ENCODE measurements at places on chromosomes 11 and 22.
A peak's percentile ranks its signal among the peaks of the same experiment; 100 is the strongest.

GRCh38 chr22:44821741-44822475 is 69.5 kb downstream of the ARHGAP8 start:
- DNase-seq: no peak

DNA sequence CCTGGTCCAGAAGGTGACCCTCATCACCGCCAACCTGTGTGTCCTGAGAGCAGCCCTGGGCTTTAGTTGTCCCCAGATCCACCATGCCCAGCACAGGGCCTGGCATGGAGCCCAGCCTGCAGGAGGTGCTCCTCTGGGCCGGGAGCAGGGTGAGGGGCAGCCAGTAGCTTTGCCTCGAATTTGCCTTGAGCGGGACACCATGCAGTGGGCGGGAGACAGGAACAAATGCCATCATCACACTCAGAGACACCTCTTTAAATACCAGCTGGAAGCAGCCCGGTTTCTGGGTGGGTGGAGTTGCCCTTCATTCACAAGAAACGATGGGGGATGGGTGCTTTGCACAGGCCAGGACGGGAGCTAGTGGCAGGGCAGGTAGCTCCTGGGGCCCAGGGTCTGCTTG is 19.3 kb downstream of the FLRT1 start:
- DNase-seq: no peak

DNA sequence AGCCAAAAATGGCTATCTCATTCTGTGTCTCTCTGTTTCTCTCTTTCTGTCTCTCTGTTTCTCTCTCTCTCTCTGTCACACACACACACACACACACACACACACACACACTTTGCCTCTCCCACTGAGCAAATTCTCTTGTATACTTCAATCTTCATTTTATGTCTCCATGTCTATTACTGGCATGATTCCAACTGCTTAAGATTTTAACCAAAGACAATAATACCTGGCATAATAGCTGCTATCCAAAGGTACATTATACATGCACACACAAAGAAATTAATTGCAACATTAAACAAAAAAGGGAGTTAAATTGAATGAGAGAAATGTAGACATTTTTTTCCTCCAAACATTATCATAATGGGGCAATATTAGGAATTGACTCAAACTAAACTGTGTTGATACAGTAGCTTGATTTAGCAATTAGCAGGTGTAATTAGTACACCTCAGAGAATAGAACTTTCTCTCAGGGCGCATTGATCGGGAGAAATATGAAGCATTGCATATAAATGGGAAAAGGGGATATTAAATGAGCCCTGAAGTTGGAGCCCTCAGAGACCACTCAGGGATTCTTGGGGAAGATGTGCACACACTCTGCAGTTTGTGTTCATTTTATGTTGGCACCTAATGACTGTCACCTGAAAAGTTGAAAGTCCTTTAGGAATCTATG is 17.4 kb upstream of the SLC1A2 start:
- DNase-seq: no peak

DNA sequence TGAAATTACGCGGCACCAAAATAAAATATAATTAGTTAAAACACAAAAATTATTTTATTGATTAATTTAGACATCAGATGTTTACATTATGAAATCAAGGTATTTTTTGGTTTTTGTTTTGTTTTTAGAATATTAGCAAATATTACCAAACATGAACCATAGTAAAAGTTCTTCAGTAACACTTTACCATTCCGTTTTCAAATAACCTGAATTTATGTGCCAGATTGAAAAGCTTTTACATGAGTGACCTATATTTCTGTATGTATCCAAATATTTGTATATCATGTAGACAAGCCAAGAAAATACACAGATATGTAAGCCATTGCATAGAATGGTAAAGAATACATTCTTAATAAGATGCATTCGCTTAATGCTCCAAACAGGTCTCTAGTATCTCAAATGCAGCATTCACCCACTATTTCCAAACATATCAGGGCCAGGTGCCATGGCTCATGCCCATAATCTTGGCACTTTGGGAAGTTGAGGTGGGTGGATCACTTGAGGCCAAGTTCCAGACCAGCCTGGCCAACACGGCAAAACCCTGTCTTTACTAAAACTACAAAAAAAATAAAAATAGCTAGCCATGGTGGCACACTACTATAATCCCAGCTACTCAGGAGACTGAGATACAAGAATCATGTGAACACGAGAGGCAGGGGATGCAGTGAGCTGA is 102.4 kb upstream of the SERPIND1 start:
- DNase-seq: no peak

- DNase-seq: no peak
Measured at GRCh38 chr11:3126901-3127691, 38.0 kb downstream of the OSBPL5 start.

DNA sequence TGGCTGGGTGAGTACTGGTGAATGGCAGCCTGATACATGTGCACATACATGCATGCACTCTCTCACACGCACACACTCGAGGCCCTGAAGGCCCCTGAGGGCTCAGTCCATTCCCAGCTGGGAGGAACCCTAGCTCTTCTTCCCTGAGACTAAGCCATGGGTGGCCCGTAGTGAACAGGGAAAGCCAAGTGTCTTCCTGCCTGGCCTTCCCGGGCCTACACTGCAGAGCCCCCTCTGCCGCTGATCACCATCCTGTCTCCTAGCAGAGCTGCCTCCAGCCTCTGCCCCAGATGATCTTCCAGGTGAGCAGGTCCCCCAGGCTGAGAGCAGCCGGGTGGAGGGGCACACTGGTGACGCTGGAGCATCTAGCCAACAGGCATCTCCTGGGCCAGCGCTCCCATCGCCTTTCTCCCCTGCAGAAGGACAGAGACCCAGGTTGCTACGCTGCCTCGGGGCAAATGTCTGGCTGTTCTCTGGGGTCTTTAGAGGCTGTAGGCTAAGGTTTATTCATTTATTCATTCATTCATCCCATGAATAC is 57.3 kb downstream of the CD82 start:
- no peak for DNase-seq

GRCh38 chr11:125426818-125427528 is 69.1 kb downstream of the FEZ1 start:
- DNase-seq: no peak

GRCh38 chr11:11798586-11799438 is 43.0 kb upstream of the USP47 start:
- DNase-seq: peak; percentile 42

DNA sequence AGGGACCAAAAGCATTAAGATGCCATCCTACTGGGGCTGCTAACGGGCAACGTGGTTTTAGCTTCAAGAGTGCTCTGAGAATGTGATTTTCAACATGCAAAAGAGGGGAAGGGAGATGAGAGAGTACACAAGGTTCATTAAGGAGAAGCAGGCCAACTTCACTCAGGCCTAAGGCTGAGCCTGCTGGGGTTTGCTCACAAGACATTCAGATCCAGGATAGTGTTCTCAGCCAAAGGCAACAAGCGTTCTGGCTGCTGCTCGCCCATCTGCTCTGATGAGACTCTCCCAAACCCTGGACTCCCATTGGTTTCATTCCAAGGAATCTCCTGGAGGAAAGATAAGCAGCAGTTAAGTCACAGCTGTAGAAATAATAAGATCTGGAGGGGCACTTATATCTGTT is 23.6 kb upstream of the UPB1 start:
- peak; percentile 70 for DNase-seq

DNA sequence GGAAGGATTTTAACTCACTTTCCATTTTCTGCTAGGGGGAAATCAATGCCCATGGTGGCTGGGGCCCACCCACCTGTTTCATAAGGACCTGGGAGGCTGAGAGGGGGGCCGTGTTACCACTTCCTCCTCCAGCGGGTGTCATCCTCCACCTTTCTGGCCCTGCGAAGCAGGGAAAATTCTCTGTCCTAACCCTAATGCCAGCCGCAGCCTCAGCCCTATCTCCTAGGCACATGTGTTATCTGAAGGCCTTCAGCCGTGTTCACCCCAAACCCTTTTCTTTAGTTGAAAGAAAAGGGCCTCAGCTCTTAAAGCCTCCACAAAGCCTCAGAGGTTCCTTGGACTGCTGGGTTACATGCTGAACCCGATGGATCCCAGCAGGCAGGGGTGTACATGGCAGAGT is 55.4 kb upstream of the NECTIN1 start:
- DNase-seq: no peak

DNA sequence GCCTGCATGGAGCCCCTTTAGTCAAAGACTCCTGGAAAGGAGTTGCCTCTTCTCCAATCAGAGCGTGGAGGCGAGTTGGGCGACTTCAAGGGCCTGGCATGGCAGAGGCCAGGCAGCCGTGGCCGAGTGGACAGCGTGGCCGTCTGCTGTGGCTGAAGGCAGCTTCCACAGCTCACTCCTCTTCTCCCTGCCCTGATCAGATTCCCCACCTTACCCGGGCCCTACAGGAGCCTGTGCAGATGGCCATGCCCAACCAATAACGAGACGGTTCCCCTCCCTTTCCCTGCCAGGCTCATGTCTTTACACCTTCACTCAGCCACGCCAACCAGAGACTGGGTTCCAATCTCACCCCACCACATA is 20.0 kb upstream of the SLC22A12 start:
- DNase-seq: no peak

Measured in cerebellum (tissue), 4 donors.